ENCODE measurements at places on chromosomes 1 and 21.

GRCh38 chr1:231420959-231421545 is 1.0 kb downstream of the EGLN1 start:
- DNase-seq, result peak; percentile 20

DNA sequence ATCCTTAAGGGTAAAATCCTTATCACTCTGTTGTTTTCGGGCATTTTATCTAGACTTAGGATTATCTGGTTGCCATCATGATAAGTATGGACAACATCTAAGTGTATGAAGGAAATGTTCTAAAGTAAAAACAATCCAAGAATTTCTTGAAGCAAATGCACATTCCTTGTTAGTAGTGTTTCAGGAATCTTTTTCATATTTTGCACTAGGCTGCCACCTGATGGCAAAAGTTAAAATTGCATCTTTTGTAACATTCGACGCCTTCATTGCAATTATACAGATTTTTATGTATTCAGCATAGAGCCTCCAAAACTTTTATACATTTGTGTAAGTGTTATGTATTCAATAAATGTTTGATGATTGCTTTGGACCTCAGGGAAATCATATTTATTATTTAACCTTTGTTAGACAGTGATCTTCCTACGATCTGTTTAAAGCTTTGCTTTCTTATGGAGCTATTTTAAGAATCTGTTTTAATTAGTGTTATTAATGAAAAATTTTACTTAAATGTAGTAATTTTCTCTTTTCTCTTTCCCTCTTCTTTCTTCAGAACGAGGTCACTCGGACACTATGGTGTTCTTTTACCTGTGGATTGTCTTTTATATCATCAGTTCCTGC is 49.4 kb upstream of the KIAA1614 start:
- no peak for DNase-seq

DNA sequence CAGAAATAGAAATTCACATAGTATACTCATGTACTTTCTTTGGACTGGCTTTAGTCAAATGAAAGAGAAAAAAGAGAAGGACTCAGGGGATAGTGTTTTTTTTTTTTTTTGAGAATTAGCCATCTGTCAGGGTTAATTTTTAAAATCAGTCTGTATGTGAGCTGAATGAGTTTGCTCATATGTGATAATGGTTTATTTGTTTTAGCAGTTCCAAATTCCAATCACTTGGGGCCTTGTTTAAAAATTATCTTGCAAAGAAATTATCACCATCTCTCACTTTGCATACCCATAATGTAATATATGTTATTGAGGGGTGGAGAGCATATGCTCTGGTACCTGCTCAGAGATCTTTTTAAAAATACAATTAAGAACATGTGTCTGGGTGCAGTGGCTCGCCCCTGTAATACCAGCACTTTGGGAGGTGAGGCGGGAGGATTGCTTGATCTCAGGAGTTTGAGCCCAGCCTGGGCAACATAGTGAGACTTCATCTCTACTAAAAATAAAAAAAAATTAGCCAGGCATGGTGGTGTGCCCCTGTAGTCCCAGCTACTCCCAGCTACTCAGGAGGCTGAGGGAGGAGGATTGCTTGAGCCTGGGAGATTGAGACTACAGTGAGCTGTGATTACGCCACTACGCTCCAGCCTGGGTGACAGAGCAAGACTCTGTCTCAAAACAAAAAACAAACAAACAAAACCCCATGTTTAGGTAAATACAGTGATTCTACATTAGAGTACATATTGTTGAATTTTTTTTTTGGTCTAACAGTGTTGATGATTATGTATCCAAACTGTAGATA is 19.7 kb downstream of the GNAI3 start:
- DNase-seq, result no peak

DNA sequence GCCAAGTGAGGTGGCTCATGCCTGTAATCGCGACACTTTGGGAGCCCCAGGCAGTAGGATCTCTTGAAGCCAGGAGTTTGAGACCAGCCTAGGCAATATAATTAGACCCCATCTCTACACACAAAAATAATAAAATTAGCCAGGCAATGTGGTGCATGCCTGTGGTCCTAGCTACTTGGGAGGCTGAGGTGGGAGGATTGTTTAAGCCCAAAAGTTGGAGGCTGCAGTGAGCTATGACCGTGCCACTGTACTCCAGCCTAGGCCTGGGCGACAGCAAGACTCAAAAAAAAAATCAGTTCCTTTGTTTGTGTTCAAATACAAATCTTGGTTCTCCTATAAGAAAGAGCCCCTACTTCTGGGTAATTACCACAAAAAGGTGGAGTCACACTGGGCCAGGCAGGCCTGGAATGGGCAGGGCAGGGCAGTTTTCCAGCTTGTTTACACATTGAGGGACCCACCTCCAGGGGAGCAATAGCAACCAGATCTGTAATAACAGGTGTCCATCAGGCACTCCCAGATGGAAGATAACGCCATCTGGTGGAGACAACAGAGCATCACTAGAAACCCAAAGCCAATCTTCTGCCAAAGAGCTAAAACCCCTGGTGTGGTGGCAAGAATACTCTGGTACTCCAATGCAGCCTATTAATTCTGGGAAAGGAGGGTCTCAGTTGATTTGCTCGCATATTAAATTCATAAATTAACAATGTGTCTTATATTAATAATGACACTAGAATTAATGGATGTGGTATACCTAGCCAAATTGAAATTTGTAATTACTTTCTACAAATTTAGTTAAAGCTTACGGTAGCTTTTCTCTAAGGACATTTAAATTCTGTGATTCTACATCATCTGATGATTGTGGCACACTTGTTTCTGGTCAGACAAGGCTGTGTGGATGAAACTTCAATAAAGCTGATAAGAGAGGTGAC is 13.2 kb downstream of the PPP1R15B start:
- no peak for DNase-seq

DNA sequence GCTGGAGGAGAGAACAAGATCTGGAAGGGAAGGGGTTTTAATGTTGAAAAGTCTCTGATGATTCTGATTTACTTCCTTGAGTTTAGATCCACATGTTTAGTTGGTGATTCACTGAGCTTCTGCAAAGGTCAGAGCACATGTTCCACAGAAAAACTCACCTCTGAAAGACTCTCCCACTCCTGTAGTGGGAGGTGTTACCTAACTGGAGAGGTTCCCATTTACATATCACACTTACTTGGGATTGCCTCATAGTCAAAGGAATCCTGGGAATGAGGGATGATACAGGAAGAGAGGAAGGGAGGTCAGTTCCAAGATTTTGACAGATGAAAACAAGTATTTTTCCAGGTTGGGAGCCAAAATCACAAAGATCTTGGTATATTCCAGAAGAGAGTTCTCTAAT is 2.7 kb upstream of the NTNG1 start:
- DNase-seq, result no peak

DNA sequence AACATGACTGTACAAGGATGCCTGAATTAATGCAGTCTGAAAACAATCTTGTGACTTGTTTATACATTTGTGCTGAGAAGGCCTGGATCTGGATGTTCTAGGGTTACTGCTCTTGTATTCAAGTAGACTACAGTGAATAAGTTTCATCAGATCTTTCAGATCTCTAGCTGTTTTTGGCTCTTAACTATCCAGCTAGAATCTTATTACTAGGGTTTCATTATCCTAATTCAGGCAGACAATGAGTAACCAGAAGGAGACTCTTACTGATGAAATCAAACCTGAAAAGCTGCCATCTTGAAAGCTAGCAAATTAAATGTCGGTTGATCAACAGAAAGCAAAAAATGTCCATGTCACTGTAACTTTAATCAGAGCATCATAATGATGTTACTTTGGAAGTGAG is 112.5 kb upstream of the KCNK2 start:
- DNase-seq, result no peak

DNA sequence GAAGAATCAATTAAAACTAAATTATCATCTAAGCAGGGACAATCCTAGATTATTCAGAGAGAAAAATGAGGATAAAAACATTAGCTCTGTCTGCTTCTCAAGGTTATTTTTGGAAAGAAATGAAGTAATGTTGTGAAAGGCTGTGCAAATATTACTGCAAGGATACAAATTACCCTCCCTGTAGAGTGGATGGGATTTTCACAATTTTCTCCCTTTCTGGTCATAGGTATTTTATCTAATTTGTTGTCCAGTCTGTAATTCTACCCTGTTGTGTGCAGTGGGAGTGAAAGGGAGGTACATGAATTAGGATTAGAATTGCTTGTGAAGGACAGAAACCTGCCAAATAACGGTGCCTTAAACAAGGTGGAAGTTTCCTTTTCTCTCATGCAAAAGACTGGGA is 54.7 kb downstream of the MAP3K7CL start:
- DNase-seq, result no peak

GRCh38 chr1:184889902-184890301 is 84.4 kb downstream of the NIBAN1 start:
- DNase-seq, result no peak

- DNase-seq, result no peak
These were observed 62.8 kb downstream of the PKN2 start for GRCh38 chr1:88746916-88747315.

- no peak for DNase-seq
These were observed 367 bp downstream of the WNT2B start for GRCh38 chr1:112509005-112509659.

- DNase-seq, result no peak
These were observed 106.1 kb upstream of the RUNX3 start for GRCh38 chr1:25036117-25036546.

- DNase-seq, result no peak
These were observed 33.7 kb downstream of the GLUL start for GRCh38 chr1:182357913-182358312.

GRCh38 chr21:31720330-31720729 is 11.6 kb downstream of the SCAF4 start:
- no peak for DNase-seq

DNA sequence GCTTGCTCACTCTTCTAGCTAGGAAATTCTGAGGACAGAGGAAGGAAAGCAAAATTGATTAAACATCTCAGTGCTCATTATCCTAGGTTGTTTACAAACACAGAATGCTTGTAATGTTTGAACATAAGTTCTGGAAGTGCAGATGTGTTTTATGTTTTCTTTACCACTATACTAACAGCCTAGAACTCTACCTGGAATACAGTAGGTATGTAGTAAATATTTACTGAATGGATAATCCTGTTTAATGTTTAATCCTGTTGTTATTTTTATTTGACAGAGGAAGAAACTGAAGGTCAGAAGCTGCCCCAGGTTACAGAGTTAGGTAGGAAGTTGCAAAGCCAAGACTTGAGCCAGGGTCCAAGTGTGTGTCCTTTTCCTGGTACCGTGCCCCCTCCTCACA is 6.1 kb downstream of the MTOR start:
- no peak for DNase-seq

DNA sequence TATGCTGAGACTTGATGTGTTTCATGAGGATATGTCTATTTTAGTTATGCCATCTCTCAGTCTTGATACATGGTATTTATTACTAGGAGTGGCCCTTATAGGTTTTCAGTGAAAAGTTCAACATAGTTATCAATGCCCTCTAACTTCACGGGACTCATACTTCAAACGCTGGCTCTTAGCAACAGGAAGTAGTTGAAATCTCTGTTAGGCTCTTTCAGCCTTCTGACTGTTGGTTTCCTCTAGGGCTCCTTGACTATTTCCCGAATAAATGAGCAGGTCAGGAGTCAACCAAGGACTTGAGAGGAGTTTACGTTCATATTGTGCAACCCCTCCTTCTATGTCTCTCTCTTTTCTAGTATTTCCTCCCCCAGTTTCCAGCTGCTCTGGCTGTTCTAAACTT is 141.8 kb downstream of the RGS7 start:
- no peak for DNase-seq

DNA sequence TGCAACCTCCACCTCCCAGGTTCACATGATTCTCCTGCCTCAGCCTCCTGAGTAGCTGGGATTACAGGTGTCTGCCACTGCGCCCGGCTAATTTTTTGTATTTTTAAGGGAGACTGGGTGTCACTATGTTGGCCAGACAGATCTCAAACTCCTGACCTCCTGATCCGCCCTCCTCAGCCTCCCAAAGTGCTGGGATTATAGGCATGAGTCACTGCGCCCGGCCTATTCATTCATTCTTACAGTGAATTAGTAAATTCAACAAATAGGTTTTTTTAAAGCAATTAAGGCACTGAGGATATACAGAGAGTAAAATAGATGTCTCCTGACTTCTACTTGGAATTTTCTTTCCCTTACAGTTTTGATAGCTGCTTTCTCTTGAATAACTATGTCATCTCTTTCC is 43.5 kb downstream of the CDC42 start:
- no peak for DNase-seq

GRCh38 chr1:184761969-184762485 is 7.4 kb upstream of the EDEM3 start:
- no peak for DNase-seq

GRCh38 chr1:96515430-96515829 is 206.2 kb upstream of the PTBP2 start:
- no peak for DNase-seq

DNA sequence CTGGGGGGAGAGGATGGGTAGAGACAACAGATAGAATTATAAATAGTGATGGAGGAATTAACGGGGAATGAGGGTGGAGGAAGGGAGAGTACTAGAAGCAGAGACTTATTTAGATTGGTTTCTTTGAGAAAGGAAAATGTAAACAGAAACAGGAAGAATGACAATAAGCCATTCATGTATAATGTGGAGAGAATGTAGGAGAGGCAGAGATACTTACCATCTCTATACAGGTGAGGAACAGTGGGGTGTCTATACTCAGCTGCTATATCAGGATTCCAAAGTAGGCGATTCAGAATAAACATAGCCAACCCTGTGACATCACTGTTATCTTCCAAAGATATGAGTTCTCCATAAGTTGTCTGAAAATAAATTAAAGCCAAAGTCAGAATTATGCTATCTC is 16.8 kb downstream of the ASPM start:
- DNase-seq, result no peak

DNA sequence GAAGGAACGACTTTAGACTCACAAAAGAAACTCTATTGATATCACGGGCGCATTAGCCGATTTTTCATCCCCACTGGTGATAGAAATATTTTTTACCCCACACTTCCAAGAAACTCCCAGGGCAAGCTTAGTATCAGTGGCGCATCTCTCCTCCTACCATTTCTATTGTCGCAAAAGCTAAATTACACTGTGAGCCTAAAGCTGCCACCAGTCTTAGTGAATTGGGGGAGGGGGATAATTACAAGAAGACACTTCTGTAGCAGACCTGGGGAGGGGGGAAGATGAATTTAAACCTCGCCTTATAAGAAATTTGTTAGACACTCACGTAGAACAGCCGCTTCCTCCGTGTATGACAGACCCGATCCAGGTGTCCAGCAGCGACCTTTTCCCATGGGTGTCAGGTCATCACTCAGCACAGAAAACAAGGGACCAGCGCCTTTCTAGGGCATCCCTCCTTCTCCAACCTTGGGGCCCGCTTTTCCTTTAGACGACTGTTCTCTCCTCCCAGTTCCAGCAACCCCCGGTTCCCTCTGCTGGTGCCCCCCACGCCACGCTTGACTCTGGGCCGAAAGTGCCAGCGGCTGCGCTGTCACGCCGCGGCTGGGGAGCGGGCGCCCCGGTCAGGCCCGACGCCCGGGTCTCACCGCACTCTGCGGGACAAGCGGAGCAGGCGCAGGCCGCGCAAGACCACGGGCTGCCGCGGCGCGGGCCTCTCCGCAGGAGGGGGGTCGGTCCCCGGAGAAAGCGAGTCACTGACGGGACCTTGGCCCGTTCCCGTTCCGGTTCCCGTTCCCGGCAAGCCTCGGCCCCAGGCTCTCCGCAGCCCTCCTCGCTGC is 821 bp downstream of the PHC2 start:
- DNase-seq, result no peak

- no peak for DNase-seq
These were observed 18.9 kb downstream of the NPR1 start for GRCh38 chr1:153697191-153698019.

GRCh38 chr1:17427696-17428660 is 11.5 kb downstream of the RCC2 start:
- no peak for DNase-seq

All from stimulated activated CD8-positive, alpha-beta memory T cell treated with anti-CD3 and anti-CD28 coated beads, Interleukin-4, amount 100 ng/mL, for 24 hours (primary cell).